ENCODE measurements at places on chromosomes 12 and 14.
A peak's percentile ranks its signal among the peaks of the same experiment; 100 is the strongest.

DNA sequence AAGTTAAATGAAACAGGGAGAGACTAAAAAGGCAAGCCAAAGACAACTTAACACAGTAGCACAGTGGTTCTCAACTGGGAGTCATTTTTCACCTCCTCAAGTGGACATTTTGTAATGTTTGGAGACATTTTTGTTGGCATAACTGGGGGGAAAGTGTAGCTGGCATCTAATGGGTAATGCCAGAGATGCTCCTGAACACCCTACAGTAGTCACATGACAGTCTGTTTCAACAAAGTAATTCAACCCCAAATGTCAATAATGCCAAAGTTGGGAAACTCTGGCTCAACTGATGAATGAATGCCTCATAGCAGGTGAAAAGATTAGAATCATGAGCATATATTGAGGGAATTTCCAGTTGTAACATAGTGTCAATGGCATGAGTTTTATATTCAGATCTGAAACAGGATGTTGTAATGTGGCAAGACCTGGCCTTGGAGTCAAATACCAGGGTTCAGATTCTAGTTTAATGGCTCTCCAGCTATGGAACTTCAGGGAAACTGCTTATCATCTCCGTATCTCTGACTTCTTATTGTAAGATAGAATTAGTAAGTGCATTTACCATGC, 2.4 kb upstream of the OR4K5 start:
- DNase-seq: no peak

DNA sequence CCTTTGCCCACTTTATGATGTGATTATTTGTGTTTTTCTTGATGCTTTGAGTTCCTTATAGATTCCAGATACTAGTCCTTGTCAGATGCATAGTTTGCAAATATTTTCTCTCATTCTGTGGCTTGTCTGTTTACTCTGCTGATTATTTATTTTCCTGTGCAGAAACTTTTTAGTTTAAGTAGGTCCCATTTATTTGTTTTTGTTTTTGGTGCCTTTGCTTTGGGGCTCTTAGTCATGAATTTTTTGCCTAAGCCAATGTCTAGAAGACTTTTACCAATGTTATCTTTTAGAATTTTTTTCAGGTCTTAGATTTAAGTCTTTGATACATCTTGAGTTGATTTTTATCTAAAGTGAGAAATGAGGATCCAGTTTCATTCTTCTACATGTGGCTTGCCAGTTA, 667.3 kb downstream of the SLC16A7 start:
- peak; percentile 9 for DNase-seq

DNA sequence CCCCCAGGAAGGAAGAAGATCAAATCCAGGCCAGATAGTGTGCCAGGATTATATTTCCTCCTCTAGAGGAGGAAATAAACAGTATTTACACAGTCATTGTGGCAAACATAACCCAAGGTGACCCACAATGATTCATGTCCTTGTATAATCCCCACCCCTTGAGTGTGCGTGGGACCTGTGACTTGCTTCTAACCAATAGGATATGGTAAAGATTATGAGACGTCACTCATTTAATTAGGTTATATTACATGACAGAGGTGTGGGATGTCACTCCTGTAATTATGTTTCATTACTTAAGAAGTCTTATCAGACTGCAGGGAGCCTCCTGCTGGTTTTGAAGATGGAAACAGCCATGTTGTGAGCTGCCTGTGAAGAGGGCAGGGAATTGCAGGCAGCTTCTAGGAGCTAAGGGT, 12.2 kb upstream of the CATSPERB start:
- no peak for DNase-seq

DNA sequence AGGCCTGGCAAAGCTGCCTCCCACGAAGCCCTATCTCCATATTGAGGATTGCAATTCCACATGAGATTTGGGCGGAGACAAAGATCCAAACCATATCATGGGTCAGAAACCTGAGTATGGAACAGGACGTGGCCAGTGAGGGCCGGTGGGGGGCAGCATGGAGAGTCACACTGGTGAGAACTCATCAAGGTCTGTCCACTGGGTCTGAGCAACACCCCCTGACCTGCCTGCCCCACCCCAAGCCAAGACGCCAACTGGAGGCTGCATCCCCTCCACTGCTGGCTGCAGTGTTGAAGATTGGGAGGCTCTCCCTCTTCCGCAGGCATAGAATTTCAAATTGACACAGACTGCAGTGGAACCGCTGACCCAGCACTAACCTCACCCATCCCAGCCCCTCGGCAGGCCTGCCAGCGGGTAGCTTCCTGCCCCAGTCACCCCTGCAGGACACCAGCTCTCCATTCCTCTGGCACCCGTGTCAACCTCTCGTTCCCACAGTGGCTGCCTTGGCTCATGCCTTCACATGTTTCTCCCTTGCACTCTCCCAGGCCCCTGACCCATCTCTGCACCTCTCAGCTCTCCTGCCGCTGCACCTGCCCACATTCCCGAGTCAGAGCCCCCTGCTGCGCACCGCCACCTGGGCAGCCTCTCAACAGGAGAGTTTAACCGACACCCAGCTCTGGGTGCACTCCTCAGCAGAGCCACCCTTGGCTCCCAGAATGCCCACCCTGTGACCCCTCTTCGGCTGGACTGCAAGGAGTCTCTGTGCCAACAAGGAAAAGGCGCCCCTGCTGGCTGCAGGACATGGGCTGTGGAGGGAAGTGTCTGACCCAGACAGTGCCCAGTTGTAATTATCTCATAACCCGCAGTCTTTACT, 45.2 kb upstream of the PPP2R5C start:
- no peak for DNase-seq

- DNase-seq: peak; percentile 75
These were observed 8.1 kb downstream of the PNP start for GRCh38 chr14:20477211-20477876.

DNA sequence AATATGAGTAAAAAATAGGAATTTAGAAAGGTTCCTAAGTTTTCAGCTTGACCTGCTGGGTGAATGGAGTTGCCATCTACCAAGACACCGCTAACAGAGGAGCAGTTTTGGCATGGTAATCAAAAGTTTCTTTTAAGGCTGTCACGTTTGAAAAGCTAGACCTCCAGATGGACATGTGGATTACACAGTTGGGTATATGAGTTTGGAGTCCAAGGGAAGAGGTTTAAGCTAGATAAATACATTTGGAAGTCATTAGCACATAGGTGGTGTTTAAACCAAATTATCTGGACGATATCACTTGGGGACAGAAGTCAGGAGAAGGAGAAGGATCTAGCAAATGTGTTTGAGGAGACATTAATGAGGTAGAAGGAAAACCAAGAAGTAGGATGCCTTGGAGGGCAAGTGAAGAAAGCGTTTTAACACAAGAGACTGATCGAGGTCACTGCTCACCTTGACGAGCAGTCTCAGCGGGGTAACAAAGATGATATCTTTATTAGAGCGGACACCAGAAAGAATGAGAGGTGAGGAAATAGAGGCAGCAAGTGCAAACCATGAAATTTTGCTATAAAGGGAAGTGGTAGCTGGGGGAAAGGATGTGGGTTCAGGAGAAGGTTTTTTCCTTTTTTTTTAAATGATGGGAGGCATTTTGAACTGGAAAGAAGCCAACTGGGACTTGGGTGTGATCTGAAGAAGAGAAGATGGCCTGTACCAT, 17.6 kb downstream of the PNP start:
- no peak for DNase-seq

GRCh38 chr12:128426511-128426910, 159.5 kb downstream of the TMEM132C start:
- DNase-seq: no peak

Measured in HFFc6 (cell line).